ENCODE measurements at places on chromosomes 13 and 19. TPM values are rescaled to one million over a fixed set of nuclear protein-coding genes. Genes with fewer than 3 reads are reported as not detected.

- no peak overlapping the region for H3K4me3 ChIP-seq
- no peaks in the 10 kb centered on the region for H3K27me3 ChIP-seq
- H3K27ac ChIP-seq: no peak overlapping the region
- DNase-seq: no peak
- H3K36me3 ChIP-seq: peaks cover 4% of the 10 kb centered on the region
Measured at GRCh38 chr19:6229951-6230712, 49.6 kb downstream of the MLLT1 start.

The CLDND2 gene
- 1.1 TPM for total RNA-seq

GRCh38 chr19:4971816-4972495, 3.0 kb downstream of the KDM4B start:
- H3K27me3 ChIP-seq: peaks cover 13% of the 10 kb centered on the region
- H3K4me3 ChIP-seq: peak overlapping the region; percentile 92
- no peak for DNase-seq
- H3K27ac ChIP-seq: peak overlapping the region; percentile 83
- H3K36me3 ChIP-seq: peaks cover 2% of the 10 kb centered on the region
- H3K4me1 ChIP-seq: peaks cover 51% of the 10 kb centered on the region

DNA sequence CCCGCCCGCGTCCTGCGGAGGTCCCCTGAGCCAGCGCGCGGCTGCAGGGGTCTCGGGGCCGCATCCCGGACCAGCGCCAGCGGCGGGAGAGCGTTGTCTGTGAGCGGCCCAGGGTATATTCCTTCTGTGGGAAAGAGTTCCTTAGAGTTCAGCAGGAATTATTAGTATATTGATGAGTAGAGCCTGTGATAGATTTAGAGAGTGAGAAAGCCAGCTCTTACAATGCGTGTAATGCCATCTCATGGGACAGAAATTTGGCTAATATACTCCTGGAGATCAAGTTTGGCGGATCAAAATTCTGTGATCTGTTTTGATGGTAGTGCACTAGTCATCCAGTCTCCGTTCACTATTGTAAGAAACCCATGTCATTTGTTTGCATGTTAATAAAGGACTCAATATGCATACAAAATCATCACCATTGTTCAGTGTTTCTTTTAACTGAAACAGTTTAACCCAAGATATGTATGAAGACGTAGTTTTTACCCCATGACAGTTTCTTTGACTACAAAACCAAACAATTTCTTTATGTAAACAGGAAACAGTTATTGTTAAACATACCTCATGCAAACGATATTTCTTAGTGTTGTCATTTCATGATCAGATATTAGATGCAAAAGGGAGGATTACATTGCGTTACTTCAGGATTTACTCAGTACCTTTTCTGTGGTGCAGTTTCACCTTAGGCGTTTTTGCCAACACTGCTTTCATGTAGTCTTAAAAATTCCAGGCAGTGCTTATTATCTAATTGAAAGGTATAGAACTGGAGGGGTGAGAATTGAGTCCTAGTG, 9.9 kb downstream of the TNFRSF19 start:
- H3K4me1 ChIP-seq: peaks cover 48% of the 10 kb centered on the region
- H3K27me3 ChIP-seq: peaks cover 14% of the 10 kb centered on the region
- peaks cover 2% of the 10 kb centered on the region for H3K36me3 ChIP-seq
- peak overlapping the region; percentile 81 for H3K4me3 ChIP-seq

GRCh38 chr13:28574617-28575142, 79.8 kb upstream of the FLT1 start:
- no peak for DNase-seq
- peaks cover 3% of the 10 kb centered on the region for H3K4me1 ChIP-seq
- H3K27ac ChIP-seq: no peak overlapping the region
- no peaks in the 10 kb centered on the region for H3K36me3 ChIP-seq
- H3K4me3 ChIP-seq: no peak overlapping the region

The ZNF560 gene
- total RNA-seq: not detected

The DPP9 gene
- 46.8 TPM for total RNA-seq

The LRRC63 gene
- total RNA-seq: 0.37 TPM

DNA sequence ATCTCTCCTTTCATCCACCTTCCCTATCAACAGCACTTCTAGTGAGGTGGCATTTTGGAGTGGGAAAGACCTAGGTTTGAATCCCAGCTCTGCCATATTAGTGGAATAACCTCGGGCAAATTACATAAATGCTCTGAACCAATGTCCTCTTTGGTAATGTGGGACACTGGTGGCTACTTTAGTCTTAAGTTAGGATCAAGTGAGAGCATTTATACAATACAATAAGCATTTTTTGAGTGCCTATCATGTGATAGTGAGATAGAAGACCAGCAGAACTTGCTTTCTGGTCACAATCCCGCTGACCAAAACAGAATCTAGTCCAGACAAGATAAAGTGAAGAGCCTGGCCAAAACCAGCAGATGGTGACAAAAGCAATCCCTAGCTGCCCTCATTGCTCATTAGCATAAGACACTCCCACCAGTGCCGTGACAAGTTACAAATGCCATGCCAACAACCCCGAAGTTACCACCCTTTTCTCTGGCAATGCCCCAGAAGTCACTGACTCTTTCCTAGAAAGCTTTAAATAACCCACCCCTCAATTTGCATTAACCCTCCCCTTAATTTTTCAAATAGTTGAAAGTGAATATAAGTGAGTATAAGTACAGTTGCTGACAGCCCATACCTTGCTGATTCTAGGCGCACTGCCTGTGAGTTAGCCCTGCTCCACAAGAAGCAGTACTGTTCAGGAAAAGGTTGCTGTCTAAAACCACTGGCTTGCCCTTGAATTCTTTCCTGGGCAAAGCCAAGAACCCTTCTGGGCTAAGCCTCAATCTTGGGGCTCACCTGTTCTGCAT, 28.9 kb upstream of the KPNA3 start:
- no peak for DNase-seq
- no peaks in the 10 kb centered on the region for H3K27me3 ChIP-seq
- no peak overlapping the region for H3K27ac ChIP-seq
- no peaks in the 10 kb centered on the region for H3K4me1 ChIP-seq

The NFIC gene
- 4.1 TPM for total RNA-seq

DNA sequence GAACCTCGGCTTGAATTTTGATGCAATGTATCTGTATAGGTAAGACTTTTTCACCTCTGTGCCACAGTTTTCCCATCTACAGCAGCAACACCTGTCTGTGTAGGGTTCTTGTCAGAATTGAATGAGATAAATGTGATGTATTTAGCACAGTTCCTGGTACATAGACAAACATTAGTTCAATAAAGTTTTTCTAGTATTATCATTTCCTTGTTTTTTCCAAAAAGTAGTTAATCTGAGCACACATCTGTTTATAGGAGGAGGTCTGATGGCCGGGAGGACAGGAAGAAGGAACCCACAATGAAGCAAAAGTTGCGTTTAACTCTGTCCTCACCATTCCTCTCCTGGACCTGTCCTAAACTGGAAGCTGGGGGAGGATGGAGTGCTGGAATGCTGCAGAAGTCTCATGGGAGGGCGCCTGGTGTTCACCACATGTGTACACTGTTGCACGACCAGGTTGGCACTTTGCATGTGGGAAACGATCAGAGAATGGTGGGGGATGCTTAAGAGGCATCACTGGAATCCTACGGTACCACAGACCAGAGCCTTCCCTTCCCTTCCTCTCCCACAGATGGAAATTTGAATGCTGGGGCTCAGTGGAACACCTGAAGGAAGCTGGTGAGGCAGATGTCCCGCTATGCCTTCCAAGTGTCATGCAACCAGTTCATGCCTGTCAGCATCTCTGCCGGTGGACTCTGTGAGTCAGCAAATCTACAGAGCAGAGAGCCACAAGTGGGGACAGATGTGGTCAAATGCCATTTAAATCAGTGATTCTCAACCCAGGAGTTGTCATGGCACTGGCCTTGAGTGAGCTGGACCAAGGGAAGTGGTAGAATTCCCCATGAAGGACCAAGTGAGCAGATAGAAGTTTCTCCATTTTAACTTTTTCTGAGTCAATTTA, 315.6 kb downstream of the DLEU7 start:
- no peak overlapping the region for H3K4me3 ChIP-seq
- H3K27ac ChIP-seq: no peak overlapping the region
- no peak for DNase-seq
- H3K4me1 ChIP-seq: peaks cover 9% of the 10 kb centered on the region
- H3K36me3 ChIP-seq: peaks cover 5% of the 10 kb centered on the region

DNA sequence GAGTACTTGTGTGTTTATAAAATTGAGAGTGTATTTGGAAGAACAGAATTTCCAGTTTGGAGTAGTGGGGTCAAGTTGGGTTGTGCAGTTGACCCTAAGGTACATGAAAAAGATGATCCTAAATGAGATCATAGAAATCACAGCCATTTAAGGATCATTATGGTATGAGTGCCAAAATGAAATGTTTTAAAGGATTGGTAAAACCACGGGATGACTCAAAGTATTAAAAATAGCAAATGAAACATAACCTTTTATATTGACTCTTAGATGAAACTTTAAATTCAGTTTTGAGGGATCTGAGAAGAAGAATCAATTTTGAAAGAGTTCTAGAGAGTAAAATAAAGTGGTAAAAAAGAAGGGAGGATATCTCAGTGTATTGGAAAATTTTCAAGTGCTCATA, 773.8 kb downstream of the GPC5 start:
- no peak overlapping the region for H3K27ac ChIP-seq
- H3K36me3 ChIP-seq: no peaks in the 10 kb centered on the region
- H3K4me1 ChIP-seq: no peaks in the 10 kb centered on the region

DNA sequence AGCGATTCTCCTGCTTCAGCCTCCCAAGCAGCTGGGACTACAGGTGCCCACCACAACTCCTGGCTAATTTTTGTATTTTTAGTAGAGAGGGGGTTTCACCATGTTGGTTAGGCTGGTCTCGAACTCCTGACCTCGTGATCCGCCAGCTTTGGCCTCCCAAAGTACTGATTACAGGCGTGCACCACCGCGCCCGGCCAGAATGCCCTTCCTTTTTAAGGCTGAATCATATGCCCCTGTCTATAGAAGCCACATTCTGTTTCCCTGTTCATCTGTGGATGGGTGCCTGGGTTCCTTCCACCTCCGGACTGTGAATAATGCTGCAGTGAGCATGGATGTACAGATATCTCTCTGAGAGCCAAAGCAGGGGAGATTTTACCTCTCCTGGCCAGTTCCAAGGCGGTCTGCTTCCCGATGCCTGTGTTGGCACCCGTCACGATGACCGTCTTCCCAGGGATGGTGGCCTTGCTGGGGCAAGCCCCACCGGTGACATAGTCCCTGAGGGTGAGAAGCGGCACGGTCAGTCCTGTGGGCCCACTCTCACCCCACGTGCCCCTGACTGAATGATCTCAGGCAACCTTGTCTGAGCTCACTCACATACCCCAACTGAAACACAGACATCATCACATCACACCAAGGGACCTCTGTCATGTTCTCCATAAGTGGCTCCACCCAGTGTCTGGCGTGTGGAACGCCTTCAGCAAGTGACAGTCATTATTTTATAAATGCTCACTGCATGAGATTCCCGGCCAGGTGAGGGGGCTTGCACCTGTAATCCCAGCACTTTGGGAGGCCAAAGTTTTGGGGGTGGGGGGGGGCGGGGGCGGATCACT, 4.0 kb downstream of the RDH13 start:
- peaks cover 20% of the 10 kb centered on the region for H3K36me3 ChIP-seq
- peaks cover 9% of the 10 kb centered on the region for H3K4me1 ChIP-seq
- no peak overlapping the region for H3K4me3 ChIP-seq
- H3K27ac ChIP-seq: no peak overlapping the region
- H3K27me3 ChIP-seq: peaks cover 9% of the 10 kb centered on the region
- no peak for DNase-seq

DNA sequence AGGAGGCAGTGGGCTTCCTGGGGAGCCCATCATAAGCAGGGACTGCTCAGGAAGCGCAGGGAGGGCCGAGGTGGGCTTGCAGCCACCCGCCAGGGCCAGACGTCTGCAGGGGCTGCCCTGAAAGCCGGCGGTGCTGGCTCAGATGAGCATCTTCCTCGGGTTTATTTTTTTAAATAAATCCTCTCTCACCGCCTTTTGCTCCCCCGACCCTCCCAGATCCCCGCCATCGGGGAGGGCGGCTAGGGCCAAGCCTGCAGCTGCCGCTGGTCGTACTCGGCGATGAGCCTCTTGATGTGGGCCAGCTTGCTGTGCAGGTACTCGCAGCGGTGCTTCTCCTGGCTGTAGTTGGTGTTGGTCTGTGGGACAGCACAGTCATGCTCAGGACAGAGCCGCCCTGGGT, 6.6 kb upstream of the ISYNA1 start:
- peaks cover 6% of the 10 kb centered on the region for H3K36me3 ChIP-seq
- peaks cover under 1% of the 10 kb centered on the region for H3K27me3 ChIP-seq
- H3K4me3 ChIP-seq: no peak overlapping the region

GRCh38 chr13:67367399-67367798, 137.3 kb upstream of the PCDH9 start:
- H3K27ac ChIP-seq: no peak overlapping the region
- no peak for DNase-seq
- no peaks in the 10 kb centered on the region for H3K36me3 ChIP-seq
- no peaks in the 10 kb centered on the region for H3K27me3 ChIP-seq

- no peak overlapping the region for H3K4me3 ChIP-seq
- H3K27ac ChIP-seq: no peak overlapping the region
- peaks cover 17% of the 10 kb centered on the region for H3K27me3 ChIP-seq
- peak; percentile 61 for DNase-seq
- no peaks in the 10 kb centered on the region for H3K36me3 ChIP-seq
- H3K4me1 ChIP-seq: peaks cover 9% of the 10 kb centered on the region
Measured at GRCh38 chr19:10478903-10479384, 24.2 kb downstream of the KEAP1 start.

GRCh38 chr19:38741670-38742069, 2.6 kb downstream of the CAPN12 start:
- no peak overlapping the region for H3K4me3 ChIP-seq
- DNase-seq: no peak
- H3K36me3 ChIP-seq: no peaks in the 10 kb centered on the region
- H3K27ac ChIP-seq: no peak overlapping the region

The ZNF730 gene
- 26.2 TPM for total RNA-seq

The PODNL1 gene
- 0.14 TPM for total RNA-seq

- no peak overlapping the region for H3K27ac ChIP-seq
- H3K4me1 ChIP-seq: peaks cover 5% of the 10 kb centered on the region
- DNase-seq: no peak
- peaks cover 49% of the 10 kb centered on the region for H3K27me3 ChIP-seq
- no peaks in the 10 kb centered on the region for H3K36me3 ChIP-seq
Measured at GRCh38 chr19:29366757-29367156, 153.8 kb upstream of the UQCRFS1 start.

GRCh38 chr13:42577538-42577937, 3.6 kb downstream of the TNFSF11 start:
- peaks cover 46% of the 10 kb centered on the region for H3K27me3 ChIP-seq
- no peak for DNase-seq
- H3K4me1 ChIP-seq: peaks cover 10% of the 10 kb centered on the region
- no peak overlapping the region for H3K4me3 ChIP-seq
- peaks cover 5% of the 10 kb centered on the region for H3K36me3 ChIP-seq

All from neural crest cell (in vitro differentiated cells).